ENCODE measurements at places on chromosomes 5 and 9.

DNA sequence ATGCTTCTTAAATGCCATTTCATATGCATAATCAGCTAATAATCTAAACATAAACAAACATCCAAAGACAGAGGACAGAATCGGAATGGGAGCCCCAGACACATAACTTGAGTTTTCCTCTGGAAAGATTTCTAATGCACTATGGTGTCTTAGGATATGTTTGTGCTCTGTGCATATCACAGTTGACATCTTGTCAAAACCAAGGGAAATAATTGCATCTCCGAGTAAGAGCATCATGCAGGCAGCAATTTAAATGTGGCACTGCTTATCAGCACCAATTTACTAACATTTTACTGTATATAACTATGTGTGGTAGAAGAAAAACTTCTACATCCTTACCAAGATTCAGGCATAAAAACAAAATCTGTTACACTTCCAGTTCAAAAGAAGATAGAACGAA, 217.9 kb downstream of the GLIS3 start:
- no peak for DNase-seq

- no peak for DNase-seq
Observed at GRCh38 chr5:95649274-95649673, 2.7 kb downstream of the RFESD start.

DNA sequence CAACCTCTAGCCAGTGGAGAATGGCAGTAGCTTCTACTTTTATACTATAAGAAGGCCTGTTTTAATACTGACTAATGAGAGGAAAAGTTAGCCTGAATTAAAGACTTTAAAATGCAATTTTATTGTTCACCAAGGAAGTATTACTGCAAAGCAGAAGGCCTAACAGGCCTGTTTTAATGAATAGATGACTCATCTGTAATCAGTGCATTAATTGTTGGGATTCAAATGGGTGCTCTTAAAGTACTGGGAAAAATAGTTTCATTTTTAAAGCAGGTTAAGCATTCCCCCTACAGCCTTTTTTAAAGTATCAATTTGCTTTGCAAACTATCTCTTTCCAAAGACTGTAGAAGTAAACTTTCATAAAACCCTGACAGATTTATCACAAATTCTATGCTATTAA, 147.7 kb downstream of the SIL1 start:
- no peak for DNase-seq

- DNase-seq = no peak
Observed at GRCh38 chr5:74327339-74327685, 313.2 kb downstream of the ENC1 start.

DNA sequence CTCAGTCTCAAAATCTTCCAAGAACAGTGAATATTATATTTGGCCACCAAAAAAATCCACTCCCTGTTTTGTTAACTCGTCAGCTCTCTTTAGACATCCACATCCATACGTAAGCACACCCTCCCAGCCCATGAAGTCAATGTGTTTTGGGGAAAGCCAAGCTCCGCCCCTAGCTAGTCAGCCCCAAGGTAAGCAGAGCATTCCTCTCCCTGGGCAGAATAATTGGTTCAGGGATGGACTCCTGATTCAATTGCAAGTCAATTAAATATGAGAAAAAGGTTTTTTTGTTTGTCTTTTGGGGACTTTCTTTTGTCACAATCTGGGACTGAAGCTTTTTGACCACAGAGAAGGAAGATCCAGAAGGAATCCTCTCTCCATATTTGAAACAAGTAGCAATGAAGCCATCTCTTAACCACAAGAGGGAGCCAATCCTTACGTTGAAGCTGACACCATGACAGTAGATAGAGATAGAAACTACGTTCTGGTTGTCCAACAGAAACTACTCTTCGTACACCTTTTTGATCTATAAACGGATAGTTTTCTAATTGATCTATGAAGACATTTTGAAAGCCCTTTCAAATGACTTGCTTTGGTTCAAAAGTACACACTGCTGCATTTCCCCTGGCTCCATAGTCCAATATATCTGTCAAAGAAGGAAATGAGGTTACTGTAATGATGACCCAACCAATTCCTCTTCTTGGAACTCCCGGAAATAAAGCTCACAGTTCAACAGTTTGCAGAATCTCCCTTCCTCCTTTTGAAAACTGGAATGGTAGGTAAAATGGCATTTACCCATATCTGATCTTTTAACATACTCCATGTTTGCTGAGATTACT, 166.4 kb downstream of the TLE1 start:
- no peak for DNase-seq

GRCh38 chr5:93279296-93279963, 301.6 kb downstream of the NR2F1-AS1 start:
- no peak for DNase-seq

DNA sequence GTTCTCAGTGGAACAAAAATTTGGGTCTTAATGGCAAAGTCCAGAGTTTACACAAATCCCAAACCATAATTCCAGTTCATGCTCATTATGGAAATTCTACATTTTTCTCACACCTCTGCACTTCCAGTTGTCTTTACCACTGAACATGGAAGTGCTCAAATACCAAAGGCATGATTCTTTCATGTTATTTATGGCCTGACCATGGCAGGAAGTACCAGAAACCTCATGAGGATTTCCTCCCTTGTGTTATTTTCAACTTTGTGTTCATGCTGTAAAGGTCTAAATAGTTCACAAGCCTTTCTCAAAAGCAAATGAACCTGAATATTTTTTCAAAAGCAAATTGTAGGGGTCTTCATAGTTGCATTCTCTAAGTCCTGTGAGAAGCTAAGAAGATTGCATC, 82.0 kb upstream of the ITGA1 start:
- no peak for DNase-seq

- DNase-seq = no peak
Observed at GRCh38 chr9:2261421-2262103, 246.4 kb downstream of the SMARCA2 start.

GRCh38 chr5:143842920-143843319, 31.0 kb downstream of the HMHB1 start:
- no peak for DNase-seq

DNA sequence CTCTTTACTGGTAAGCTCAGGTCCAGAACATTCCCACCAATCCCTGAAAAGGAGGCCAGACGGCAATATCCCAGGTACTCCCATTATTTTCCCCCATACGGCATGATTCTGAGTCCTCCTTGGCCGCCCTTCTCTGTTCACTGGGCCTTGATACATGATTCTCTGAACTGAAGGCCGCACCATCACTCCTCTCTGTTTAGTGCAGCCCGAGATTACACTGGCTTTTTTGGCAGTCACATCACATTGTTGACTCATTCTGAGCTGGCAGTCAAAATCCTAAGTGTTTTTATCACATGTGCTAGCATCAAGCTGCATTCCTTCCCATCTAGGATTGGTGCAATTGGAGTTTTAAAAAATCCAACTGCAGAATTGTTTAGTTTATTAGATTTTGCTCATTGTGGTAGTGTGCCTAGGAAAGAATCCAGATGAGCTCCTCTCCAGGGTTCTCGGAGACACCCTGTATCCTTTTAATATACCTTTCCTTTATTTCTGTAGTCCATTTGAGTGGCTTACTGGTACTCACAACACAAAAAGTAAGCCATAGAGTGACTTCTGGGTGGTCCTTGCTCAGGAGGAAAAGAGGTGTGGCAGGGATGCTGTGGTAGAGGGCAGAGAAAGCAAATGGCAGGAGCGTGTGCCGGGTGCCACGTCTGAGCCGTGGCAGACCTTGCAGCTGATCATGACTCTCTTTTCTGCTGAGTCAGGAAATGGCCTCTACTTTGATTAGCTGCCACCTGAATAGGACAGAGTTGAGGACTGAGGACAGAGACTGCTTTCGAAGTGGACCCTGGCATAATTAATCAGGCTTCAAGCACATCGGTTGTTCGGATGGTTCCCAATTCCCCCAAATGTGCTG, 121.1 kb upstream of the IL12B start:
- no peak for DNase-seq
